ENCODE measurements at places on chromosomes 1 and 21. TPM values are rescaled to one million over a fixed set of nuclear protein-coding genes. Genes with fewer than 3 reads are reported as not detected.

Gene BCL2L15
- total RNA-seq: 0.90 TPM

Gene LCE2A
- not detected for total RNA-seq

Gene KIF26B
- total RNA-seq: 12.2 TPM

Gene RBM11
- total RNA-seq: 0.85 TPM

Gene CFHR1
- 1.2 TPM for total RNA-seq

Gene NPHS2
- total RNA-seq: not detected

Gene NUCKS1
- total RNA-seq: 287 TPM

Gene NTMT2
- 0.48 TPM for total RNA-seq
